ENCODE measurements at places on chromosomes 2 and 18. TPM values are rescaled to one million over a fixed set of nuclear protein-coding genes. Genes with fewer than 3 reads are reported as not detected.

The UGT1A10 gene
- total RNA-seq, result not detected

The CAPN14 gene
- under 0.01 TPM for total RNA-seq

The KIF5C gene
- total RNA-seq, result under 0.01 TPM

The MOB4 gene
- total RNA-seq, result 29.6 TPM

The IL36RN gene
- total RNA-seq, result not detected

The POMC gene
- total RNA-seq, result 1.3 TPM

The ATL2 gene
- total RNA-seq, result 176 TPM

The OR6B2 gene
- not detected for total RNA-seq

The DES gene
- total RNA-seq, result 1.2 TPM

The NMUR1 gene
- total RNA-seq, result not detected

The GCG gene
- total RNA-seq, result not detected

The ZNF521 gene
- 107 TPM for total RNA-seq

The ITGB6 gene
- total RNA-seq, result not detected

The GPR155 gene
- total RNA-seq, result 1.1 TPM

The KLHL29 gene
- 3.2 TPM for total RNA-seq

The HOXD1 gene
- total RNA-seq, result 4.3 TPM

The IL37 gene
- not detected for total RNA-seq
